Esophagus muscularis mucosa (tissue), 4 donors: ENCODE measurements at places on chromosomes 7 and 10. TPM values are rescaled to one million over a fixed set of nuclear protein-coding genes. Genes with fewer than 3 reads are reported as not detected.

DNA sequence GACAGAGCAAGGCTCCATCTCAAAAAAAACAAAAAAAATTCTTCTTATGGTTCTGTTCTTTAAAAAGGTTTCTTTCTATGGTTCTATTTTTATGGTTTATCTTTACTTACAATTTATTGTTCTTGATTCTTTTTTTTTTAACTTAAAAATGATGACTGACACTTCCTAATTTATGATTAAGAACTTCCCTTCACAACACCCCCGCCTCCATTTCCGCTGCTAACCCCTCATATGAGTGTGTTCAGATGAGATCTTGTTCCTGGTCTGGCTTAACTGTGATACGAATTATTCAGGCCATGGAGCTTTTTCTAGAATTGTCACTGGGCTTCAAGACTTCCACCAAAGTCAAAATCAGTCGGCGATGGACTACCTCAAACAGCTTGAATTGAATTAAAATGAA lies 33.9 kb downstream of the PTER start:
- no peak overlapping the region for H3K27ac ChIP-seq
- no peaks in the 10 kb centered on the region for H3K4me1 ChIP-seq
- no peak overlapping the region for H3K4me3 ChIP-seq
- no peak for DNase-seq
- no peaks in the 10 kb centered on the region for H3K36me3 ChIP-seq
- no peaks in the 10 kb centered on the region for H3K27me3 ChIP-seq

DNA sequence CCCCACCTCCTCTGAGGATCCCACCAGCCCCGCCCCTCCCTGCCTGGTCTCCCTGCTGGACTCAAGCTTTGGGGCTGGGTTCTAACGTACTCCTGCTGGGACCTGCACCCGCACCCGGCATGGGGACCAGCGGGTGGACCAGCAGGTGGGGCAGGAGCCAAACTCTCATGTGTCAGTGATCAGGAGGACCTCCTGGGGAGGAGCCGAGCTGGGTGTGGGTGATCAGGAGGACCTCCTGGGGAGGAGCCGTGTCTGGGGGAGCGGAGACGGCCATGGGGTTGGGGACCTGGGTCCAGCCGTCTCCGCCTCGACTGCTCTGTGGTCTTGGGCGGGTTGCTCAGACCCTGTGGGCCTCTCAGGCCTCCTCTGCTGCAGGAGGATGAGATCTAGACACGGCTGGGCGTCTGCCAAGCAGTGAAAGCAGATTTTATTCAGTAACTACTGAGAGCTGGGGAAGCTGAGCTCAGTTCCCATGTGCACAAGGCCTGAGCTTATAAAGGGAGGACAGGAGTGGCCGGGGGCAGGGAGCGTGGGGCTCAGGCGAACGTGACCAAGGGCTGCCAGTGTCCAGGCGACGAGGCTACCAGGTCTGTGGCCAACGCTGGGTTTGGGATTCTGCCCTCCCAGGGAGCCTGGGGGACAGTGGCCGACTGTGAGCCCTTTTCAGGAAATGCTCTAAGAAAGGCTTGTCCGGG lies 33.6 kb upstream of the UTF1 start:
- H3K27ac ChIP-seq: no peak overlapping the region
- no peaks in the 10 kb centered on the region for H3K36me3 ChIP-seq
- peaks cover 23% of the 10 kb centered on the region for H3K27me3 ChIP-seq
- DNase-seq: no peak
- H3K4me3 ChIP-seq: no peak overlapping the region
- no peaks in the 10 kb centered on the region for H3K4me1 ChIP-seq

The STRIP2 gene
- 1.7 TPM for total RNA-seq

- H3K4me3 ChIP-seq: no peak overlapping the region
- H3K27ac ChIP-seq: no peak overlapping the region
- H3K36me3 ChIP-seq: no peaks in the 10 kb centered on the region
- H3K27me3 ChIP-seq: no peaks in the 10 kb centered on the region
- H3K4me1 ChIP-seq: peaks cover 47% of the 10 kb centered on the region
- no peak for DNase-seq
Observed at GRCh38 chr7:25391295-25391861, 163.1 kb upstream of the NPVF start.

GRCh38 chr10:8453587-8453986 lies 399.1 kb downstream of the GATA3 start:
- H3K36me3 ChIP-seq: no peaks in the 10 kb centered on the region
- no peak overlapping the region for H3K4me3 ChIP-seq
- peaks cover 5% of the 10 kb centered on the region for H3K4me1 ChIP-seq
- no peaks in the 10 kb centered on the region for H3K27me3 ChIP-seq
- H3K27ac ChIP-seq: no peak overlapping the region
- DNase-seq: no peak

- H3K4me1 ChIP-seq: no peaks in the 10 kb centered on the region
- no peak for DNase-seq
- H3K4me3 ChIP-seq: no peak overlapping the region
- no peaks in the 10 kb centered on the region for H3K27me3 ChIP-seq
Observed at GRCh38 chr7:115289971-115290370, 368.1 kb downstream of the MDFIC start.

The OLAH gene
- 2.6 TPM for total RNA-seq

DNA sequence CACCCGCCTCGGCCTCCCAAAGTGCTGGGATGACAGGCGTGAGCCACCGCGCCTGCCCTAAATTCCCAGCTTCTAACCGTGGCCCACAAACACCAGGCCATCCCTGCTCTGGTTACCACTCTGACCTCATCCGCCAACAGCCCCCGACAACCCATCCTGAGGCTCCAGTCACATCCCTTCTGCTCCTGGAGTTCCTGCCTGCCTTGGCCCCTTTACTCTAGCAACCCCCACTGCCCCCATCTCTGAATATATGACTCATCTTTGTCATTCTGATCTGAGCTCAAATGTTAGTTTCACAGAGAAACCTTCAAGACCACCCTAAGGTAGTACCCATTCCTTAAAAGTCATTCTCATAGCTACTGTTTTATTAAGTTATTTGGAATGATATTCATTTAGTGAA lies 26.6 kb downstream of the RHEB start:
- H3K4me3 ChIP-seq: no peak overlapping the region
- peaks cover 99% of the 10 kb centered on the region for H3K4me1 ChIP-seq
- no peak for DNase-seq
- no peaks in the 10 kb centered on the region for H3K27me3 ChIP-seq
- peaks cover 24% of the 10 kb centered on the region for H3K36me3 ChIP-seq

- H3K27ac ChIP-seq: no peak overlapping the region
- H3K4me3 ChIP-seq: no peak overlapping the region
- no peak for DNase-seq
- no peaks in the 10 kb centered on the region for H3K27me3 ChIP-seq
Observed at GRCh38 chr7:945556-946255, 8.8 kb downstream of the ADAP1 start.

DNA sequence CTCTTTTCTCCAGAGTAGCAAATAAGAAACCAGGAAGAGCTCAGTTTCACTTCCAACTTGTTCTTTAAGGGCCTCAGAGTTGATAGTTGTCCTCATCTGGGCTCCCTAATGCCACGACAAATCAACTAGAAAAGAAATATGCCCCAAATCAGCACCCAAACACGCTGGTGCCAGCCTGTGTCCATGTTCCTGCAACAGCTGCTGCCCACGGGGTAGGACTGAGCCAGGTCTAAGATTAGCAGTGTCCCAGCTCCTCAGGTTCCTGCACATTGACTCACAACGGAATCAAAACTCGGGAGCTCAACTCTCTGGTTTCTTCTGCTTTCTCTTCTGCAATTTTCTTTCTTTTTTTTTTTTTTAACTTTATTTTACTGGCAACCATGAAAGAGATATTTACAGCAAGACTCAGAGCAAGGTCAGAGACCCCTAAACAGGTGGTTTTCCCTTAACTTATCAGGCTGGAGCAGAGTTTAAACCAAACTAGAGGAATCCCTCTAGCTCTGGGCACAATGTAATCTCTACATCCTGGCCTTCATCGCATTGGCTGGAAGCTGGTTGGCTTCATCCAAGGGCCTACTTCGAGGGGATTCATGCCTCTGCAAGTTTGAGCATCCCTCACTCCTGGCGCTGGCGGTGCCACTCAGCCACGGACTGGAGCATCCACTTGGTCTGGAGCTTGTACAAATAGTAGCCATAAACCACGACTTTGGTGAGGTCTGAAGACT lies 126.1 kb downstream of the PFKFB3 start:
- DNase-seq: no peak
- H3K27ac ChIP-seq: no peak overlapping the region
- H3K4me3 ChIP-seq: no peak overlapping the region

DNA sequence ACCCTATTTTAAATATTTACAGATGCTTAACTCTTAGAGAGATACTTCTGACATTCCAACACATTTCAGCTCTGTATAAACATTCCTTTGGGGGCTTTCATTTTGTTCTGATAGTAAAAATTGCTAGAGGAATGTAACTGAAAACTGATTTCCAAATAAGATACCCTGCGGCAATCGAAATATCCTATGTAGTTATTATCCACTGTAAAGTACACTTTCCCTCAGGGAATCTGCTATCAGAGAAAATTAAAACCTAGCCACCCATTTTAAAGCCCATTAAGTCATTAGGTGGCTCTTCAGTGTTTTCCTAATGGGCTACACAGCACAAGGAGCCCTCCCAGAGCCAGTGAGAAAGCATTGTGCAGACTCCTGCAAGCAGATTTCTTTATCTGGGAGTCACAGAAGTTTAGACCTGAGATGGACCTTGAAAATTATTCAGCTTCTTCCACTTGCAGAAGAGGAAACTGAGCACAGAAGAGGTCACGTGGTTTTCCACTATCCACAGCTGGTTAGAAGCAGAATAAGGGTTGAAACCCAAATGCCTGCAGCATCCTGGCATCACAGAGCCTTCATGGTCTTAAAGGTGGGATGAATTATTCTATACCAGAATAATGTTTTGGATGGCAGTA lies 12.6 kb upstream of the CPVL start:
- no peak for DNase-seq
- H3K4me3 ChIP-seq: no peak overlapping the region
- H3K27me3 ChIP-seq: peaks cover 19% of the 10 kb centered on the region
- no peaks in the 10 kb centered on the region for H3K4me1 ChIP-seq

The CNNM1 gene
- total RNA-seq: 3.4 TPM

The ZNF239 gene
- 4.9 TPM for total RNA-seq

The EIF5AL1 gene
- total RNA-seq: 0.42 TPM

The CAMK1D gene
- total RNA-seq: 9.8 TPM

The MCM7 gene
- total RNA-seq: 39.4 TPM

The GPR15LG gene
- total RNA-seq: not detected

DNA sequence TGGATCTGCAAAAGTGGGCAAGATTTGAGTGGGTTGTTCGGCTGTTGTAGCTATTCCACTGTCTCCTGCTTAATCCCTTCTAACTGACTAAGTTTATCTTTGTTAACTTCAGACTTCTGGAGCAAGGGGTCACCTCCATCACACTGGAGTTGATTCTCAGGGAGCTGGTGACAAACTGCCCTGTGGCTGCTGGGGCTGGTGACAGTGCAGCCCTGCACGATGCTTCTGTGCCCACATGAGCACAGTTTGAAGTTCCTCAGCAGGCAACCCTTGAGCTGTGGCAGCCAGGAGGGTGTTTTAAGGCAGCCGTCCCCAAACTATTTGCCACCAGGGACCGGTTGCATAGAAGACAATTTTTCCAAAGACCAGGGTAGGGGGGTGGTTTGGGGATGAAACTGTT lies 40.5 kb downstream of the ADRB1 start:
- H3K27ac ChIP-seq: no peak overlapping the region
- no peaks in the 10 kb centered on the region for H3K4me1 ChIP-seq
- no peak overlapping the region for H3K4me3 ChIP-seq
- no peak for DNase-seq

DNA sequence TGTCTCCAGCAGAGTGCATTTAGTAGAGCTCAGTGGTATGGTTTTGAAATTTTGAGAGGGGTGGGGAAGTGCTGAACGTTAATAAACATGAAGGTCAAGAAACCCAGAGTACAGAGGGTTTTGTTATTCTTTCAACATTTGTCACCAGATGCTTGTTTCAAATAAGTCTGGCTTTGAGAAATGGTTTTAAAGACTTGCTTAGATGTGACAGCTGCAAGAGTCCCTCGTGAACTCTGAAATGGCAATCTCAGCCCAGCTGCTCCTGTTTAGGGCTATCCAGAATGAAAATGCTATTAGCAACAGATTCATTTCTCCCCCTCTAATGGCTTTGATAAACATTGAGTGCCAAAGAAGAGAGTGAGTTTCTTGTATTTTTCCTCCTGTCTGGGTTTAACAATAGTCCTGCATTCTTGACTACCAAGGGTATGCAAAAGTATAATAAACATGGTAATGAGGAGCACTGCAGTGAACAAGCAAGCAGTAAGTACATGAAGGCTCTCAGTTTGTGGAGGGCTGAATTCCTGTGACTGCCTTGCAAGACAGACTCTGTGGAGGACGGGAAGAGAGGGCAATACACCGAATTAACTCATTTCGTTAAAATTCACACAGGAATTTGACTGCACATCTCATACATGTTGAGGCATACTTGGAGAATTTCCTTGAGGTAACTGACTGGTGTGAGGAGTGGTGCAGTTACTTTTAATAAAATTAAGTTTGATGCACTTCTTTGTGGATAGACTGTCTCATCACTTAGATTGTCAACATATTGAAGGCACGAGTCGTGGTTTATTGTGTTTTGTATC lies 490.9 kb downstream of the REEP3 start:
- no peaks in the 10 kb centered on the region for H3K36me3 ChIP-seq
- H3K27ac ChIP-seq: no peak overlapping the region
- H3K4me3 ChIP-seq: no peak overlapping the region

GRCh38 chr7:128068785-128069184 lies 37.5 kb upstream of the LRRC4 start:
- DNase-seq: no peak

- H3K36me3 ChIP-seq: no peaks in the 10 kb centered on the region
- H3K4me3 ChIP-seq: no peak overlapping the region
- DNase-seq: no peak
- H3K4me1 ChIP-seq: no peaks in the 10 kb centered on the region
- no peaks in the 10 kb centered on the region for H3K27me3 ChIP-seq
Observed at GRCh38 chr7:11642276-11642675, 189.7 kb downstream of the THSD7A start.

DNA sequence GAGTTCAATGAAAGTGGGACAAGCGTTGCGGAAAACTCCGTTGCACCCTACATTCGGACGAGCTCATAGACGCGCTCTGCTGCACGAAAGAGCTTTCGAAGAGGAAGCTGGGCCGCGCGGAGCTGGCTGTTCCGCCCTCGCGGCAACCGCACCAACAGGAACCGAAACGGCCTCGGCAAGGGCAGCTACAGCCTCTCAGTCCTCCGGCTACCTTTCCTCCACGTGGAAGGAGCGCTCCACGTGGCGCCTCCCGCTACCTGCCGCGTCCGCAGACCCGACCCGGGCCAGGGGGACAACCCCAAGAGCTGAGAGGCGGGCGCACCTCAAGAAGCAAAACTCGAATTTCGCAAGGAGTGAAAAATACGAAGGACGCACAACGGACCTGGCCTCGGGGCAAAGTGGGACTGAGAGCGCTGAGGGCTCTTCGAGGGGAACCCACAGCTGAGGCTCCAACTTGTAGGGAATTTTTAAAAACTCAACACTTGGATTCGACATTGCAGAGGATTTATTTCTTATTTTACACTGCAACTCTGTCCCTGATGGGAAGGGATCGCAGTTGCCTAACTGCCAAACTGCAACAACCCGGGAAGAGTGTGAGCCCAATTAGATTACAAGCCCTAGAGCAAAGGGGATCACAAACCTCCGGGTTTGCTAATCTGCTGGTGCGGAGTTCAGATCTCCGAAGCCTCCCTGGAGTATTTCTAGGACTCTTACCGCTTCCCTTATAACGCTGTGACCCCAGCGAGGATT lies 1.4 kb downstream of the HPSE2 start:
- peak overlapping the region; percentile 91 for H3K27ac ChIP-seq
- peak overlapping the region; percentile 62 for H3K4me3 ChIP-seq
- H3K27me3 ChIP-seq: peaks cover 21% of the 10 kb centered on the region
- no peak for DNase-seq
- no peaks in the 10 kb centered on the region for H3K36me3 ChIP-seq

The MALRD1 gene
- total RNA-seq: 1.7 TPM

- peaks cover 8% of the 10 kb centered on the region for H3K36me3 ChIP-seq
- H3K27me3 ChIP-seq: no peaks in the 10 kb centered on the region
- H3K4me3 ChIP-seq: no peak overlapping the region
- H3K4me1 ChIP-seq: peaks cover 42% of the 10 kb centered on the region
- H3K27ac ChIP-seq: peak overlapping the region; percentile 46
Observed at GRCh38 chr7:44794331-44794730, 2.1 kb upstream of the PPIA start.
